ENCODE measurements at places on chromosomes 12 and 14.
A peak's percentile ranks its signal among the peaks of the same experiment; 100 is the strongest.

- DNase-seq, result peak; percentile 86
Observed at GRCh38 chr12:64221651-64222008, 466 bp downstream of the KICS2 start.

DNA sequence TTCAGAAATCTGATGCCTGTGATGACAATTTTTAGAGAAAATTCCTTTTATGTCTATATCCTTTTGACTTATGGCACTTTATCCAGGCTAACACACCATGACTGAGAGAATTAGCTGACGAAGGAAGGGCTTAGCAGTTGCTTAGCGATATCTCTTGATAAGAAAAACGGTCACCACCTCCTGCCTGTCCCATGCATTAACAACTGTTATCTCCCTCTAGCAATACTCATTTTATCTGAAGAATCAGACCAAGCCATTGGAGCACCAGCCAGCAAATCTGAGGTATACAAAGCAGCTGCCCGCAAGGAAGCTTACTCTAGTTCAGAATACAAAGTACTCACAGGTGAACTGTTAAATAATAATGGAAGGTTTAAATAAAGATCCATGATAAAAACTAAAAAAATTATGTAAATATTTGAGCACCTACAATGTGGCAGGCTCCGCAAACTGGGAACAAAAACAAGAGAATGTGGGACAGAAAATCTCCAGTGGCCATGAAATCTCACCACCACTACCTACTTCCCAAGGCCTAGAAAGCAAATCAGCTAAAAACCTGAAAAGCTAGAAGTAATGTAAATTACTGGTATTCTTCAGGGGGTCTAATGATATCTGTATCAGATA lies 24.3 kb downstream of the PPM1H start:
- DNase-seq, result no peak

DNA sequence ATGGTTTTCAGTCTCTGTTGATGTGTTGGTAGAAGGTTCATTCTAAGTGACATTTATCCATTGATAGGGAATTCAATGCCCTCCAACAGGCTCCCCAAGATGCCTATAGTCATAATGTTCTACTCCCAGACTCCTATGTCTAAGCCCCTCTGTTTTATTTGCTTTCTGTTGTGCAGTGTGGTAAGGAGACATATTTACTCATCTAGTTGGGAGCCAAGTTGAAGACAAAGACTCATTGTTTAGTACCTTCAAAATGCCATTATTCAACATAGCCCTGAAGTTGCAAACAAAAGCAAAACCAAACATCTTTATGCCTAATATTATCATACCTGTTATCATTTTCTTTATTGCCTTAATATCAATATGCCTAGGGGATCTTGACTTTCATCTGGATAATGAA lies 302.1 kb downstream of the RMST start:
- no peak for DNase-seq

- no peak for DNase-seq
Observed at GRCh38 chr12:45779936-45780335, 50.4 kb downstream of the ARID2 start.

DNA sequence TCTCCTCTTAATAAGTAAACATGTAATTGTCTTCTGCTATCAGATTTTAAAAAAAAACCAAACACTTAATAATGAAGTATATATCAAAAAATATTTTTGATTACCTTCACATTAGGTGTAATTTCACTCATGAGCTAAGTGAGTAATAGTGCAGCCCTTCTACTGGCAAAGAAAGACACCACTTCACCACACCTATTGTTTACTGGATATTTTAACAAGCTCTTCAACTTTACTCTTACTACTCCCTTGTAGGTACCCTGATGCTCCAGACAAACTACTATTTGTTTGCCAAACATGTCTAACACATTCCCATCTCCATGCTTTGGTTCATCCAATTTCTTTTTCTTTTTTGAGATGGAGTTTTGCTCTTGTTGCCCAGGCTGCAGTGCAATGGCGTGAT lies 36.9 kb upstream of the WDR89 start:
- no peak for DNase-seq

Data from putamen (tissue), 1 donor.